Activated CD8-positive, alpha-beta memory T cell treated with anti-CD3 and anti-CD28 coated beads, Interleukin-2, amount 10 ng/mL, durations not matched to agents 7 days and 5 days (primary cell): ENCODE measurements at places on chromosomes 3 and 15. TPM values are rescaled to one million over a fixed set of nuclear protein-coding genes. Genes with fewer than 3 reads are reported as not detected.

DNA sequence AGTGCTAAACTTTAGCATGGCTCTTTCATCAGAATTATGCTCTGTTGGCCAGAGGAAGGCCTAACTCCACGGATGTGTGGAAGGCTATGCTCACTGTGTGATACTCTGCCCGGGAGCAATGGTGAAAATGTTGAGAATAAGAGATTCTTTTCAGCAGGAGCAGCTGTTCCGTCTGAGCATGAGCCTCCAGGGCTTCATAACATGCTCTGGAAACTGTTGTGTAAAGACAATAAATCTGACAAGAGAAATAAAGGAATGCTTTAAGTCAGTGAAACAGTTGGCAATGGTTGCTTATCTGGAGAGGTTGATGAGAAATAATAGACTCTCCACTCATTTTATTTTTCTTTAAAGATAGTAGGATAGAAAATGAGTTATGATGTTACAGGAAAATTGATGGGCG lies 269.8 kb downstream of the DIPK2A start:
- no peaks in the 10 kb centered on the region for H3K4me1 ChIP-seq
- no peaks in the 10 kb centered on the region for H3K36me3 ChIP-seq
- no peaks in the 10 kb centered on the region for H3K27me3 ChIP-seq
- no peak overlapping the region for H3K27ac ChIP-seq

FMN1 gene
- not detected for total RNA-seq

DNA sequence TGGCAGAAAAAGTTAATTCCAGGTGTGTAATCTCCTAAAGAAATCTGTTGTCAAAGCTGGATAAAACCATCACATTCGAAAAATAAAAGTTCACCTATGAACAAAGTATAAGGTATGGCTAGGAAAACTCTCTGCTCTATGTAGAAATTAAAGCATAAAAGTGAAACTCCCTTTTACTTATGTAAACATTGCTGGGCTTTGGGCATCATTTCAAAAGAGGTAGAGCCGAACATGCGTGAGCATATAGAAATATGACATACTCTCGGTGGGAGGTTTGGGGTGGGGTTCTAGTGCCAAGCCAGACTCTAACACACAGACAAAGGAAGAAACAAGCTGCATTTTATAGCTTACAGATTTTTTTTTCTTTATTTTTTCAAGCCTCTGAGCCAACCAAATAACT lies 306.8 kb upstream of the ATP11B start:
- H3K27ac ChIP-seq: no peak overlapping the region
- no peaks in the 10 kb centered on the region for H3K4me1 ChIP-seq
- H3K4me3 ChIP-seq: no peak overlapping the region

DUOX1 gene
- total RNA-seq: 0.07 TPM

- no peaks in the 10 kb centered on the region for H3K36me3 ChIP-seq
- peaks cover 14% of the 10 kb centered on the region for H3K27me3 ChIP-seq
- no peak overlapping the region for H3K27ac ChIP-seq
- DNase-seq: no peak
- H3K4me1 ChIP-seq: no peaks in the 10 kb centered on the region
These were observed 41.9 kb downstream of the TRIM71 start for GRCh38 chr3:32859604-32860237.

DNA sequence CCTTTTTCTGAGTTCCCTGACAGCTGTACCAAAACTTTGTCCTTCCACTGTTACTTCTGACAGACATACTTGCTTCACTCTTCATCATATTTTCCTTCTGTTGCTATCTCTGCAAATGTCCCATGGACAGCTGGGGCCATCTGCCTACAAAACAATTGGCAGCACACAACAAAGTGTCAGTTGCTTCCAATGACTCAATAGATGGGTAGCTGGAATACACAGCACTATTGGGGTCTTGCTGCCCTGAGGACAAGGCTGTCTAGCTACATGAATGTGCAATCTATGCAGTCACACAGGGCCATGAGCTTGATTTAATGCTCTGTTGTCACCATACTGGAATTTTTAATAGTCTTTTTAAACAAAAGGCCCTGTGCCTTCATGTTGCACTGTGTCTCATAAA lies 192.8 kb downstream of the DTWD1 start:
- no peaks in the 10 kb centered on the region for H3K36me3 ChIP-seq
- no peak overlapping the region for H3K4me3 ChIP-seq
- peaks cover 14% of the 10 kb centered on the region for H3K27me3 ChIP-seq
- H3K4me1 ChIP-seq: peaks cover 24% of the 10 kb centered on the region

- H3K27ac ChIP-seq: no peak overlapping the region
- H3K27me3 ChIP-seq: no peaks in the 10 kb centered on the region
- no peak for DNase-seq
- H3K4me1 ChIP-seq: peaks cover 72% of the 10 kb centered on the region
- H3K4me3 ChIP-seq: no peak overlapping the region
- peaks cover 51% of the 10 kb centered on the region for H3K36me3 ChIP-seq
These were observed 47.6 kb downstream of the MBNL1 start for GRCh38 chr3:152316318-152316717.

DNA sequence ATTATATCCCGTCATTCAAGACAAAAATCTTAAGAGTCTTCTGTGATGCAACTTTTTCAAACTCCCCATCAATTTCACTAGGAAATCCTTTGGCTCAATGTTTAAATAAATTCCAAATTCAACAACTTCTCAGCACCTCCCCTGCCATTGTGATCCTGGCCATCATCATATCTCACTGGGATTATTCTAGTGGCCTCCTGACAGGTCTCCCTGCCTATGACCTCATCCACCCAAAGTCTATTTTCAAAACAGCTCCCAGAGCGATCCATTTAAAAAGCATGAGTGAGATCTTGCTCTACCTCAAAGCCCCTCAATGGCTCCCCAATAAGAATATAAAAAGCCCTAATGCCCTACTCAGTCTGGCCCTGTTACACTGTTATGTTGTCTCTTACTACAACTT lies 293.2 kb downstream of the FOXP1 start:
- DNase-seq: no peak
- no peak overlapping the region for H3K4me3 ChIP-seq
- no peak overlapping the region for H3K27ac ChIP-seq
- H3K27me3 ChIP-seq: no peaks in the 10 kb centered on the region
- H3K36me3 ChIP-seq: peaks cover 1% of the 10 kb centered on the region

DNA sequence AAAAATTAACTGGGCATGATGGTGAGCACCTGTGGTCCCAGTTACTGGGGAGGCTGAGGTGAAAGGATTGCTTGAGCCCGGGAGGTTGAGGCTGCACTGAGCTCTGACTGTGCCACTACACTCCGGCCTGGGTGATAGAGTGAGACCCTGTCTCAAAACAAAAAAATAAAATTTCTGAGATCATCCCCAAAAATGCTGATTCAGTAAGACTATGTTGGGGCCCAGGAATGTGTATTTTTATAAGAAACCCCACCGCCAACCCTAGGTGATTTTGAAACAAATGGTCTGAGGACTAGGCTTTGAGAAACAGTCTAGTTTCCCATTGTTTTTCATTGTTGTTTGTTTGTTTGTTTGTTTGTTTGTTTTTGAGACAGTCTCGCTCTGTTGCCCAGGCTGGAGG lies 4.1 kb downstream of the SLC27A2 start:
- no peak overlapping the region for H3K27ac ChIP-seq
- H3K4me1 ChIP-seq: peaks cover 71% of the 10 kb centered on the region
- DNase-seq: no peak
- no peaks in the 10 kb centered on the region for H3K27me3 ChIP-seq
- no peak overlapping the region for H3K4me3 ChIP-seq
- H3K36me3 ChIP-seq: peaks cover 49% of the 10 kb centered on the region

CPEB1 gene
- total RNA-seq: not detected

DNA sequence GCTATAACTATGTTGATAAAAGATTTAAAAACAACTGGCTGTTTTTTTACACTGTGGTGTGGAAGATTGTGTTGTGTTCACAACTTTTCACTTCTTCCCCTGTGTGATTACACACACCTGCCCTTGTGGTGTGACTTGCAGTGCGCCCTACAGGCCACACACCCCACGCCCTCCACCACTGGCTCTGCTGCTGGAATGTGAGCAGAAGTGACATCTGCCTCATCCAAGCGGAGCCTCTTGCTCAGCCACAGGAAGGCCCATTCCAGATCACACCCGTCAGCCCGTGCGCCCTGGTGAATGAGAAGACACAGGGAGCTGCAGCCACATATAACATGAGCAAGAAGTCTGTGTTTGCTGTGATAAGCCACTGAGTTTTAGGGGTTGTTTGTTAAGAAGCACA lies 7.0 kb downstream of the CCR2 start:
- no peak for DNase-seq
- H3K36me3 ChIP-seq: peaks cover 41% of the 10 kb centered on the region
- peaks cover 13% of the 10 kb centered on the region for H3K27me3 ChIP-seq
- peaks cover 79% of the 10 kb centered on the region for H3K4me1 ChIP-seq
- no peak overlapping the region for H3K4me3 ChIP-seq

NEK11 gene
- 0.96 TPM for total RNA-seq

EIF1B gene
- total RNA-seq: 41.5 TPM

GRCh38 chr3:52293491-52294319 lies 6.1 kb downstream of the GLYCTK start:
- H3K4me3 ChIP-seq: no peak overlapping the region
- H3K27me3 ChIP-seq: no peaks in the 10 kb centered on the region
- no peak overlapping the region for H3K27ac ChIP-seq
- DNase-seq: no peak
- H3K36me3 ChIP-seq: no peaks in the 10 kb centered on the region
- peaks cover 28% of the 10 kb centered on the region for H3K4me1 ChIP-seq

DNA sequence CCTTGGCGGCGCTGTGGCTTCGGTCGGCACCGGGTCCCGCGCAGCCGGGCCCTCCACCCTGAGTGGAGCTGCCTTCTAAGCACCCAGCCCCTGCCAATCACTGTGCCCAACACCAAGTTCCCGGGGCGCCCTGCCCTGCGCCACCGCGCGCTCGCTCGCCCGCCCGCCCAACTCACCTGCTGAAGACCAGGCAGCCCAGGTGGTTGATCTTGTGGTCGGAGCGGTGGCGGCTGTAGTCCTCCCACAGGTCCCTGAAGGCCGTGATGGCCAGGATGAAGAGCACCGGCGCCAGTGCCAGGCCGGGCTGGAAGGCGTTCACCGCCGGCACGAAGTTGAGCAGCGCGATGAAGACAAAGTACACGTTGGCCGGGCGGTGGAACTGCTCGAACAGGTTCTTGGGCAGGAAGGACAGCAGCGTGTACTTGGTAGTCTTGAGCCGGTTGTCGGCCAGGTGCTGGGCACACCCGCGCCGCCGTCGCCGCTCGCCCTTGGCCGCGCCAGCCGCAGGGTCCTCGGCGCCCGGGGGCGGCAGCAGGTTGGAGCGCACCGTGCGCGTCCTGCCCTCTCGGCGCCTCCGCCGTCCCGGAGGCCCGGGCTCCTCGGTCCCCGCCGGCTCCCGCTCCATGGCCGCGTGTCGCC lies 536 bp downstream of the ATP10A start:
- H3K27ac ChIP-seq: peak overlapping the region; percentile 94
- H3K4me3 ChIP-seq: peak overlapping the region; percentile 96
- H3K4me1 ChIP-seq: peaks cover 32% of the 10 kb centered on the region
- H3K27me3 ChIP-seq: peaks cover 4% of the 10 kb centered on the region
- peak; percentile 59 for DNase-seq

SHC4 gene
- total RNA-seq: 3.0 TPM

DNA sequence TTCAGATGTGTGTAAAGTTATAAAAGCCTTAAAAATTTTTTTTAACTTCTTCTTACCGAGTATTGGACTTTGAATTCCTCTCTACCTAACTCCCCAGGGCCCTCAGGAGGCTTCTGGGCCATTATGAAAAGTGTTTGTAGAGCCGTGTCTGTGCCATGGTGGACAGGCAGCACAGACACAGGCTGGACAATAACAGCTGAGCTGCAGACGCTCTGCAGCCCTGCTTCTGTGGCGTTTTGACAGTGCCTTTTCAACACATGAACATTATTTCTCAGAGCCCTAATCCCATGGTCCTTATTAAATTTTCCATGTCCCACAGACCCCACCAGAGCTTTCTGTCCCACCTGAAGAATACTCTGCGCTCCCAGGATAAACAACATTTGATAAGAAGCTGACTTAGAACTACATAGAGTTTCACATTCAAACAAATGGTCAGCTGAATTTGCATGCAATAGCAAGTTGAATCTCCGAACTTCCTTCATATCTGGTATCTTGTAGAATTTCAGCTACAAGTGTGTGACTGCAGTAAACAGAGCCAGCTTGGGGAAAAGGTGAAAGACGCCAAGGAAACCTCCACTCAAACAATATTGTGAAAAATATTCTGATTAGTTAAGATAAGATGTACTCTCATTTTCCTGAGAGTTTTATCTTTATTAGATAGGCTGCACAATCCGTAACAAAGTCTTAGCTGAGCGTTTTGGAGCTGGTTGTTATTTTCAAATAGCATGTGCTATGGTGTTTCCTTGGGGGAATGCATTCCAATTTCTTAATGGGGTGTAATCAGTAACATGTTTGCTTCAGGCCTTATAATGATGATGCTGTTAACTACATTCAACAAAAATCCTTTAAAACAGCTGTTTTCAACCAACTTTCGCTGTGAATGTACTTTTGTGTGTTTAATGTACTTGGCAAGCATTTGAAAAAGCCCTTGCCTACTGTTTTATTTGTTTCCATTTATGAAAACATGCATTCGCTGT lies 378.2 kb downstream of the MECOM start:
- H3K36me3 ChIP-seq: no peaks in the 10 kb centered on the region
- H3K4me3 ChIP-seq: no peak overlapping the region
- H3K4me1 ChIP-seq: no peaks in the 10 kb centered on the region
- DNase-seq: no peak
- H3K27ac ChIP-seq: no peak overlapping the region

OR4M2 gene
- total RNA-seq: not detected

- H3K27me3 ChIP-seq: peaks cover 35% of the 10 kb centered on the region
- no peak overlapping the region for H3K27ac ChIP-seq
- no peak overlapping the region for H3K4me3 ChIP-seq
- peaks cover 2% of the 10 kb centered on the region for H3K36me3 ChIP-seq
- peaks cover 34% of the 10 kb centered on the region for H3K4me1 ChIP-seq
These were observed 21.8 kb downstream of the CDCP1 start for GRCh38 chr3:45124352-45124751.

SLC38A3 gene
- total RNA-seq: not detected

LRRC15 gene
- not detected for total RNA-seq

DNA sequence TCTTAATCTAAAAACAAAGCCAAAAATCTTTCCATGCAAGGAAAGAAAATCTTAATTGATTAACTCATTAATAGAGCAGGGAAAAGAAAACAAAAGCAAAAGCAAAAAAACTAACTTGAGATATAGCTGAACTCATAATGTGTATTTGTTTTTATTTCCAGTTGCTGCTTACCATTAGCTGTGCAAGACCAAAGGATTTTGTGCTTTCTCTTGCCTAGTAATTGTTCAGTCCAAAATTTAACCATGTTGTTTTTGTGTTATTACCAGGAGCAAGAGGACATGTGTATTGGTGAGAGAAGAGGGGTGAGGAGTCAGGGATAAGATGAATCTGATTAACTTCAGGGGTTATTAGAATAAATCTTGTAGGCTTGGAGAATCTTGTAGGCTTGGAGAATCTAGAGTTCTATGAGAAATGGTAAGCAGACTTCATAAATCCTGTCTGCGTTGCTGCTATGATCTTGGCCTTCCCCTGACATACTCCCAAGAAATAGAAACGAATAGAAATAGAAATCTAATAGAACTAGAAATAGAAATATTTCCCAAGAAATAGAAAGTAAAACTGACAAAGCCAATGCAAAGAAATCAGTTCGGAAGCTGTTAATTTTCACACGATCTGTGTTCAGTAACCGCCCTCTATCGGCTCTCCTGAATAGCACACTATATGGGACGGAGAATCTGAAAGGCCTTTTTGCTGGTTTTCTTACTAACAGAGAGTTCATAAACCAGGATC lies 72.6 kb upstream of the TNFSF10 start:
- peak overlapping the region; percentile 72 for H3K4me3 ChIP-seq
- peak overlapping the region; percentile 84 for H3K27ac ChIP-seq
- peaks cover 6% of the 10 kb centered on the region for H3K27me3 ChIP-seq
- peaks cover 15% of the 10 kb centered on the region for H3K36me3 ChIP-seq

- peaks cover 42% of the 10 kb centered on the region for H3K4me1 ChIP-seq
- H3K27ac ChIP-seq: peak overlapping the region; percentile 61
- peak overlapping the region; percentile 55 for H3K4me3 ChIP-seq
- peaks cover 8% of the 10 kb centered on the region for H3K36me3 ChIP-seq
- peaks cover 22% of the 10 kb centered on the region for H3K27me3 ChIP-seq
- DNase-seq: no peak
These were observed 1.1 kb upstream of the CSRNP1 start for GRCh38 chr3:39154280-39155021.

PIGBOS1 gene
- total RNA-seq: 13.2 TPM

RTP1 gene
- total RNA-seq: not detected
